Activated CD8-positive, alpha-beta T cell treated with anti-CD3 and anti-CD28 coated beads for 36 hours (primary cell): ENCODE measurements at places on chromosomes 4 and X. TPM values are rescaled to one million over a fixed set of nuclear protein-coding genes. Genes with fewer than 3 reads are reported as not detected.

The UGT2B17 gene
- total RNA-seq: not detected

The GLRA3 gene
- total RNA-seq: not detected

The CUL4B gene
- 39.8 TPM for total RNA-seq

The SRPX gene
- not detected for total RNA-seq

The MAOB gene
- total RNA-seq: not detected

The GLRA2 gene
- not detected for total RNA-seq

The SLC10A7 gene
- 11.0 TPM for total RNA-seq

The KIT gene
- total RNA-seq: 0.27 TPM

The NSUN7 gene
- 0.20 TPM for total RNA-seq

The SLC6A14 gene
- total RNA-seq: not detected

The IL2RG gene
- 310 TPM for total RNA-seq

The MAGEB2 gene
- not detected for total RNA-seq

The GLOD5 gene
- total RNA-seq: not detected

The HELT gene
- total RNA-seq: not detected

The GABRG1 gene
- total RNA-seq: not detected

The SPANXD gene
- total RNA-seq: not detected

The GLUD2 gene
- total RNA-seq: 0.56 TPM

The GAB3 gene
- 5.0 TPM for total RNA-seq

The RADX gene
- total RNA-seq: 5.6 TPM

The TFDP3 gene
- not detected for total RNA-seq

The SHOX gene
- not detected for total RNA-seq

The WDFY3 gene
- total RNA-seq: 0.09 TPM

The VCX3B gene
- not detected for total RNA-seq

The F8A2 gene
- total RNA-seq: not detected
